ENCODE measurements at places on chromosomes 12 and 14.
A peak's percentile ranks its signal among the peaks of the same experiment; 100 is the strongest.

DNA sequence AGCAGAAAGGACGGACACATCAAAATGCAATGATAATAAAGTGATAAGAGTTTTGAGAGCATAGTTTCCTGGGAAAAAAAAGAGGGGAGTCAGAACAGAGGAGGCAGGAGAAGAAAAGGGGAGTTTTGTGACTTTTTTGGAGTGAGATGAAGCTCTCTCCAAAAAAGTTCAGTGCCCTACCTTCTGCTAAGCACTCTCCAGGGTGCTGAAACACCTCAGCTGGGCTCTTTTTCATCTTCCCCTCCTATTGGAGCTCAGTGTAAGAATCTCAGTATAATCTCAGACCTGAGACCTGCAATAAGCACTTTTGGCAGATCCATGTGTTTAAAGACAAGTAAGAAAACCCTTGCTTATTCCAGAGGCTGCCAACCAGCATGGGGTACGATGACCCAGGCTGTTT, 58.9 kb upstream of the SRRM4 start:
- no peak for DNase-seq

- DNase-seq, result no peak
Measured at GRCh38 chr14:23435543-23436326, at the start of gene MYH7. TSS of gene MYH7 (minus strand) at chr14:23435660. CDS start at chr14:23433732, 1,928 bp downstream.

- DNase-seq, result peak; percentile 68
Measured at GRCh38 chr14:59190372-59190771, 1.9 kb downstream of the DAAM1 start.

GRCh38 chr14:98167275-98167674, 1104.7 kb downstream of the BCL11B start:
- DNase-seq, result no peak

DNA sequence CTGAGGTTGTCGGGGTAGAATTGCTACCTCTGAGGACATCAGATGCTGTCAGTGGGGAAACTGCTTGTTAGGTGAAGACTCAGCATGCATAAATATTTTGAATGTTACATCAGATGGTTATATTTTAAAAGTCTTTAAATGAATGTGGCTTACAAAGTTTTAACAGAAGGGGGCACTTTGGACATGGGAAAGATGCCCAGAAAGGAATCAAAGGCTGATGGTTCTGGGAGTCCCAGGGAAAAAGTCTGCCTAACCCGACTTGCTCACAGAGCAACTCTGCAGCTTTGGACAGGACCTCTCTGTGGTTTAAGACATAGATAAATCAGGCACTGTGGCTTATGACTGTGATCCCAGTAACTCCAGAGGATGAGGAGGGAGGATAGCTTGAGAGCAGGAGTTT, 474.9 kb downstream of the ATP23 start:
- DNase-seq, result peak; percentile 16

- no peak for DNase-seq
Measured at GRCh38 chr14:97395068-97395467, 597.9 kb downstream of the VRK1 start.

- DNase-seq, result no peak
Measured at GRCh38 chr12:69055280-69055679, 122.3 kb upstream of the CPM start.

- no peak for DNase-seq
Measured at GRCh38 chr12:4275870-4276301, 2.3 kb downstream of the CCND2 start.
